ENCODE measurements at places on chromosomes 1 and 21.

DNA sequence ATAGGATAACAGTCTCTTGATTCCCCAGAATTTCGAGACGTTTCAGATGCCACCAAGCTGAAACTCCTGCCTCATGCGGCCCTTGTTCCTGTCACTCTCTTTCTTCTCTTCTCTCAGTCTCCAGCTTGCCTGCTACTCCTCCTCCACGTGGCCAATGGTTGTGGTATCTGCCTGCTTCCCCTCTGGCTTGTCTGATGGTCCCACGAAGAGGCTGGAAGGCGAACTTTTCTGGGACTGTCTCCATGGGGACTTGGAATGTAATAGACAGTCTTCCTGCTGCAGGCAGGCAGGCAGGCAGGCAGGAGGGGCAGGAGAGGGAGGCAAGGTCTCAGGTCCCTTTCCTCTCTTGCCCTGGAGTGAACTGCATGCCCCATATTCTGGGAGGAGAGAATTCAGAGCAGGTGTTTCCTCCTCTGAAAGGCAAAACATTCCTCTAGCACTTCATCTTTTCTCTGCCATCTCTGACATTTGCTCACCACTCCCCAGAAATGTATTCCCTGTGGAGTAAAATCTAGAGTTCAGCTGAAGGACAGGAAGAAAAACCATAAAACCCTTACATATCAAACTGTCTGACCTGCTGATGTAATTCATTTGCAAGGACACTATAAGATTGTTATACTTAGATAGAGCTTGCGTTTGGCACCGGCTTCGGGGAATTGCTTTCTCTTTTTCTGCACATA is 64.1 kb upstream of the GNG12 start:
- DNase-seq: no peak

DNA sequence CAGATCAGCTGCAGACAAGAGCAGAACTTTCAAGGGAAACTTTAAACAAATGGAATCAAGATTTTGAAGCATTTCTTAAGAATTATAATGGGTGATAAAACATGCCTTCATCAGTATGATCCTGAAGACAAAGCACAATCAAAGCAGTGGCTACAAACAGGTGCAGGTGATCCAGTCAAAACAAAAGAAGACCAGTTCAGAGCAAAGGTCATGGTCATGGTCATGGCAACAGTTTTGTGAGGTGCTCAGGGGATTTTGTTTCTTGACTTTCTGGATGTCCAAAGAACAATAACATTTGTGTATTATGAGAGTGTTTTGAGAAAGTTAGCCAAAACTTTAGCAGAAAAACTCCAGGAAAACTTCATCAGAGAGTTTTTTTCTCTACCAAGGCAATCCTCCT is 681.7 kb upstream of the PTBP2 start:
- DNase-seq: no peak

DNA sequence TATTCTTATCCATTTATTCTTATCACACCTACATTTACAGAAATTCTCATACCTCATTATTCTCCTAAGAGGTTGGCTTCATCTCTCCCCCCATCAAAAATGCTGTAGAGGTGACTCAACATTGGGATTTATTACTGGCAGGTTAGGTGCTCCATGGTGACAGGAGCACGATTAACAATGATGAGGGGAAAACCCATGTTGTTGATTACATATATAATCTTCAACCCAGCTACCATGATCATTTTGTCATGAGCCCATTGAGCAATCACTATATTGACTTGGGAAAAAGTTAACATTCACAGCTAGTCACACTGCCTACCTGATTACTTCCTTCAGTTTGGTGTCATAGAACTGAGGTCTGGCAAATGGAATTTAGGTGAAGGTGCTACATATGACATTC is 712.1 kb upstream of the CHRM3 start:
- DNase-seq: no peak

DNA sequence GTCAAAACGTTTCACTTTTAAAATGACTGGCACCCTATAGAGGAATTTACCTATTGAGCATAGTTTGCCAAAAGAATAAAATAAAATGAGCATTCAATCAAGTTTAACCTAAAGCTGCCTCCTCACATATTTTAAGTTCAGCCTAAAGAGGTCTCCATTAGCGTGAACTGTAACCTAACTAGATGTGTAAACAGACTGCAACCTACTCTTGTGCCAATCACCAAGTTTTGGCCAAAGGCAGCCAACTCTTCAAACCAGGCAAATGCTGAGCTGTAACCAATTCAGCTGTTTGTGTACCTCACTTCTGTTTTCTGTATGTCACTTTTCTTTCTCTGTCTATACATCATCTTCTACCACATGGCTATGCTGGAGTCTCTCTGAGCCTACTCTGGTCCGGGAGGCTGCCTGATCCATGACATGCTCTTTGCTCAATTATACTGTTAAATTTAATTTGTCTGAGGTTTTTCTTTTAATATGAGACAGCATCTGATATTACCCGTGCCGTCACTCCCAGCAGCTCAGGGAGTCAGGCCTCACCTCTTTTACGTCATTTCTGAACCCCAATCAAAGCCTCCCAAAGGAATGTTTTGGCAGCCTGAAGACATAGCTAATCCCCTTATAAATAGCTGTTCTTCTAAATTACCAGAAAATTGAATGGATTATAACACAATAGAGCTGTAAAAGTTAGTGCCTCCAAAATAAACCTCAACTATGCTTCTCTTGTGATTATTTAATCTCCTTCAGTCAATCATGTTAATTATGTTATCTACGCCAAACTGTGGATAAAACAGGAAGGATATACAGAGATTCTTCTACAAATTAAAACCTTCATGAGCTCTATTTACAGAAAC is 81.0 kb upstream of the NR5A2 start:
- DNase-seq: no peak

- DNase-seq: no peak
These were observed 13.0 kb upstream of the C8B start for GRCh38 chr1:56978819-56979218.

- peak; percentile 87 for DNase-seq
These were observed 780 bp upstream of the RBM15 start for GRCh38 chr1:110338309-110338885.

DNA sequence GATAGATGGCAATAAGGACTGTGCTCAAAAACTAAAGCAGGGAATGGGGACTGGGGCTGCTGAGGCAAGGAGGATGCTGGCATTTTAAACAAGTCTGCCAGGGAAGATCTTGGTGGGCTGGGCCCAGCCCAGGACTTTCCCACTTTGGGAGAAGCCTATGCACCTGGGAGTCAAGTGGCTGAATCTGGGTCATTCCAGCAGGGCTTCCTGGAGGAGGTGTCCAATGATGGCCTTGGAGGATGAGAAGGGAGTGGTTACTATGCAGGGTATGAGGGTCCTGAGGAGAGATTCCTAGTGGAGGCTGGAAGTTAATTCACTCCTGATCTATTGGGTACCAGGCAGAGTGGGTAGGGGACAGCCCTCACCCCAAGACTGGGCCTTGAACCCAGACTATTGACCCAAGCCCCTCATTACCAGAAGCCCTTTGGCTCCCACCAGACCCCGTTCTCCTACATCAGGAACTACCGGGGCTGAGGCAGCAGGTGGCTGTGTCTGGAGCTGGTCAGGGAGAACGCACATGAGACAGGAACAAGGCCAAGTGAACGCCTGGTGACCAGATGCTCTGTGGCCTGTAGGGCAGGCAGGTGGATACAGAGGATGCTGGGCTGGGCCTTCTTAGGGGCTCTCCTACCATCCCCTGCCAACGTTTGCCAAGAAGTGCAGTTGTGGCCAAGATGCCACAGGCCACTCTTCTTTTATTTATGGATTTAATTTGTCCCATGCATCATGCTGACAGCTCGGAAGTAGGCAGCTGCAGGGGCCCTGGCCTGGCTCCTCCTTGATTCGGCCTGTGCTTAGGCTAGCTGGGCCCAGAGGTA is 18.3 kb upstream of the LRP8 start:
- no peak for DNase-seq

DNA sequence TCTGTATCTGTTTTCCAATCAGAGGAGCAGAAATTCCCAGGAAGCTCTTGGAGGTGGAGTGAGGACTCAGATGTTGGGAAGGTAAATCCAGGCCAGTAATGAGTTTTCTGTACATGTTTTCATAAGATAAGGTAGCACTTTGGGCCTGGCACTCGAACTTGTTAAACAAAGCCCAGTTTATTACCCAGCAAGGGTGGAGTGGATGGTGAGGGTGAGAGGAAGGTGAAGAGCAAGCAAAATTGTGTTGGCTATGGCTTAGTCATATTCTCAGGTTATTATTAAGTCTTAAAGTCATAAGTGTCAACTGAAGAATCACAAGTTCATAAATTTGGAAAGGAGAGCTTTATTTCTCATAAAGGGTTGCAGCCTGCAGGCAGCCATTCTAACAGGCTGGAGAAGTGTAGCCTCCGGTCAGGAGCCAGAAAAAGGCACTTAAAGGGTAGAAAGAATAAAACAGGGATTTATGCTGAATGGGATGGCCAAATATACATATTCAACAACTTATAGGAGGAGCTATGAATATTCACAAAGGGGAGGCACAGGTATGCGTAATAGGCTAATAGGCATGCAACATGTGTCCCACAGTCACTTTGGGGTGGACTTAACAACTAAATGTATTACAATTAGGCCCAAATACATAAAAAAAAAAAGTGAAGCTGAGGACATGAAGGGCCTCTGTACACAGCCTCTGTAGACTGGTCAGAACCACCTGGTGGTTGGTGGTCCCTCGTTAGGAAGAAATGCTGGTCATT is 523.9 kb downstream of the LMO4 start:
- no peak for DNase-seq

DNA sequence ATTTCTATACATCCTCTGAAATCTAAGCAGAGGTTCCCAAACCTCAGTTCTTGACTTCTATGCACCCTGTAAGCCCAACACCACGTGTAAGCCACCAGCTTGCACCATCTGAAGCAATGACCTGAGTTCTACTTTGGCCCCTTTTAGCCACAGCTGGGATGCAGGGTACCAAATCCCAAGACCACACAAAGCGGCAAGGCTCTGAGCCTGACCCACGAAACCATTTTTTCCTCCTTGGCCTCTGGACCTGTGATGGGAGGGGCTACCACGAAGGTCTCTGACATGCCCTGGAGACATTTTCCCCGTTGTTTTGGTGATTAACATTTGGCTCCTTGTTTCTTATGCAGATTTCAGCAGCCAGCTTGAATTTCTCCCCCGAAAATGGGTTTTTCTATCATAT is 38.8 kb downstream of the STXBP3 start:
- DNase-seq: no peak

- DNase-seq: no peak
These were observed 125.2 kb downstream of the SYF2 start for GRCh38 chr1:25106976-25107642.

DNA sequence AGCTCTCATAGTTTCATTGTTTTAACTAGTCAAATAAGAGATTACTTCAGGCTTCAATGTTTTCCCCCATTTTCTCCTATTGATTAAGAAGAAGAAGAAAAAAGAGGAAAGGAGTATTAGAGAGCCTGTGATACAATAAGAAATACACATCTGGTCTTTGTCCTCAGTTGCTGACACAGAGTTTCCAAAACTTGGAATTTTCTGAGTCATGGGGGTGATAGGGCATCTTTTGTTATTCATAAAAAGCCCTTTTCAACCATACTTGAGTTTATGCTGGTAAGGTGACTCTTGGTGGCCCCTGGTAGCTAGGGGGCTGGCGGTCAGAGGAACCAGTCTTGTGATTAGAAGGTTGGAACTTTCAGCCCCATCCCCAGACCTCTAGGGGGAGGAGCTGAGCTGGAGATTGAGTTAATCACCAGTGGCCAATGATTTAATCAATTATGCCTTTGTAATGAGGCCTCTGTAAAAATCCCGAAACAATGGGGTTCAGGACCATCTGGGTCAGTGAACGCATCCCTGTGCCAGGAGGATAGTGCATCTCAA is 28.9 kb upstream of the KLF18 start:
- DNase-seq: no peak

DNA sequence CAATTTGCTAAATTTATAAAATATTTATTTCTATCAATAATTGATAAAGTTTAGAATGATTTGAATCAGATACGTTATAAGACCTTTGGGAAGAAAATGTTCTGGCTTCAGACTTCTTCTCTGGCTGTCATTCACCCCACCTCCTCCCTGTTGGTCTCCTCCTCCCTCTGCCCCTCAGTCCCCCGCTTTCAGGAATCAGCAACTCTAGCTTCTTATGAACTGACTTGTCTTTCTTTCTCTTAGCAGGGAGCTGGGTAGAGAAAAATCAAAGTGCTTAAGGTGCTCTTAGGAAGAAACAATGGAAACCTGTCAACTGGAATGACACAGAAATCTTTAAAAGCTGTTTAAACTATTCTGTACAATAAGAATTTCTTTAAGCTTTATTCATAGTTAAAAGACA is 71.3 kb upstream of the ETV3 start:
- DNase-seq: no peak

DNA sequence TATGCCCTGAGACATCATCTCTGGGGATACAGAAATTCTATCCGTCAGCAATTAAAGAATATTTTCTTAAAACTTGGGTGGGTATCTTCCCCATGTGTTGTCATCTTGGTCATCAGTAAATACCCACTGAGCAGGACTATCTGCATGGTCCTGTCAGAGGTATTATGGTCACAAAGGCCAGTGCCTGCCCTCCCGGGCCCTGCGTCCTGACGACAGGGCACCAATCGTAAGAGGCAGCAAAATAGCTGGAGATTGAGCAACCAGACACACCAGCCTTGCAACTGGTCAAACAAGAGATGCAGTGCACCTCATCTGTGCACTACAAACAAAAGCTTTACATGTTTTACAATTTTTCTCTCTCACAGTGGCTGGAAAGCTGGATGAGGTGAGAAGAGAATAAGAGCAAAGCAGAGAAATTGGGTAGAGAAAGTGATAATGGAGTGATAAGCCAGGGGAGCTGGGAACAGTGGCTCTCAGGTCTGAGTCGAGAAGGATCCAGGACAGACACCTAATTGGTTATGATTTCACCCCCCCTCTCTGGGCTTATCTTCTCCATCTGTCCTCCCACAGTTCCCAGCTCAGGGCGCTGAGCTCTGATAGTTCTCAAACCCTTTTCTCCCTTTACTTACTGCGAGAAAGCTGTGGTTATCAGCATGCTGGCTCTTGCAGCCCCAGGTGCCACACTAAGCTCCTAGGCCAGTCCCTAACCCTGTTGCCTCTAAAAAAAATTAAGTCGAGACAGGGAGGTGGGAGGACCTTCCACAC is 8.8 kb upstream of the SRP9 start:
- DNase-seq: no peak

GRCh38 chr1:47814612-47815395 is 182.4 kb downstream of the TRABD2B start:
- no peak for DNase-seq

DNA sequence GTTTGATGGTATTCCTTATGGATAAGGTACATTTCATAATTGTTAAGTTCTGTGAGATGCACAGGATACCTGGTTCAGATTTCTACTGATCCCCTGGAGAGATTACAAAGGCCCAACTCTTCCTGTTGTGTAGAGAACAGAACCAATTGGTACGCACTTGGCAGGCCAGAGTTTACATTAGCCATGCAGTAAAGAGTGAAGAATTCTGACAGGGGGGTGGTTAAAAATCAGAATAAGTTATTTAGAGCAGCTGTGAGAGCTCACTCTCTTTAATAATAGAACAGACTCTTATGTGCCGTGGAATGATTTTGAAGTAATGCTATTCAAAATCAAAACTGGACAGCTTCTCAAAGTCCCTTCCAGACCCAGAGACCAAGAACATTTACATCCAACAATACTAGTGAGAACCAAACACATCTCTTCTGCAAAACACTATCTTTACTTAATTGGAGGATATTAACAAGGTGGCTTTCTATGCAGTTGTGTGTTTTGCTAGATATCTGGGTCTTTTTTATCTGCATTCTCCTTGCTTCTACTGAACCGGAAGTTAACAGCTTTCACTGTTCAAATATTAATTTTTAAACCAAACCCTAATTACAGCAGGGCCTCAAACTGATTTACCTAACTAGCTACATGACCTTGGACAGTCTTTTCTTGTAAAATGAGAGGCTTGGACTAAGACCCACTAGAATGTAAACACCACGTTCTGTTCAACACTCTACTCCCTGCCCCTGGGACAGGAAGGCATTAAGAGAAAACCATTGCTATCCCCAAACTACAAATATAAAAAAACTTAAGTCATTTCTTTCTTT is 4.0 kb downstream of the USP24 start:
- no peak for DNase-seq

All from tibial artery (tissue), 4 donors.